Regular cardiac myocyte (primary cell): ENCODE measurements at places on chromosomes 3 and 15. TPM values are rescaled to one million over a fixed set of nuclear protein-coding genes. Genes with fewer than 3 reads are reported as not detected.

SPTSSB gene
- under 0.01 TPM in 1 of 2 replicates, not detected in the other for total RNA-seq

SERINC4 gene
- total RNA-seq = not detected in 2 replicates

HTR3C gene
- total RNA-seq = not detected in 2 replicates

CFAP161 gene
- total RNA-seq = under 0.01 TPM in 1 of 2 replicates, not detected in the other
